HCT116 (cell line): ENCODE measurements at places on chromosomes 7 and 10. TPM values are rescaled to one million over a fixed set of nuclear protein-coding genes. Genes with fewer than 3 reads are reported as not detected.
A peak's percentile ranks its signal among the peaks of the same experiment; 100 is the strongest.

The APBB1IP gene
- total RNA-seq, result 0.27 TPM

GRCh38 chr7:36303202-36304098 is 86.2 kb upstream of the ANLN start:
- peak; percentile 83 for DNase-seq

The TACR2 gene
- not detected for total RNA-seq

The ZP3 gene
- total RNA-seq, result 23.4 TPM

The IQUB gene
- 0.79 TPM for total RNA-seq

The CCDC3 gene
- 10.5 TPM for total RNA-seq

The EXOC6 gene
- total RNA-seq, result 12.9 TPM

The MMRN2 gene
- total RNA-seq, result 8.3 TPM

DNA sequence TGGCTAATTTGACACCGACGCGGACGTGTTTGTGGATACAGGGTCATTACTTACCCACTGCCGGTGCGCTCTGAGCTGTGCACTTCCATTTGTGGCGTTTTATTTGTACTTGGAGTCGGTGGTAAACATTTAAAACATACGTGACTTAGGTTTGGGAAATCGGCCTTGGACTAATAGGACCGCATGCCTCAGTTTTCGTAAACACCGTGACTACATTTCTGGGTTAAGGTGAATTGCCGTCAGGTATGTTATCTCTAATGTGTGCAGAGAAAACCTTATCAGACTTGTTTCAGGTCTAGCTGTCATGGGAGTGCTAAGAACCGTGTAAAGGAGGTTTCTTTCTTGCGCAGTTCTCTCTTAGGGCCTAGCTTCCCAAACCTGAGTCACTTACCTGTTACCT is 51.7 kb upstream of the NCF1 start:
- DNase-seq, result no peak

DNA sequence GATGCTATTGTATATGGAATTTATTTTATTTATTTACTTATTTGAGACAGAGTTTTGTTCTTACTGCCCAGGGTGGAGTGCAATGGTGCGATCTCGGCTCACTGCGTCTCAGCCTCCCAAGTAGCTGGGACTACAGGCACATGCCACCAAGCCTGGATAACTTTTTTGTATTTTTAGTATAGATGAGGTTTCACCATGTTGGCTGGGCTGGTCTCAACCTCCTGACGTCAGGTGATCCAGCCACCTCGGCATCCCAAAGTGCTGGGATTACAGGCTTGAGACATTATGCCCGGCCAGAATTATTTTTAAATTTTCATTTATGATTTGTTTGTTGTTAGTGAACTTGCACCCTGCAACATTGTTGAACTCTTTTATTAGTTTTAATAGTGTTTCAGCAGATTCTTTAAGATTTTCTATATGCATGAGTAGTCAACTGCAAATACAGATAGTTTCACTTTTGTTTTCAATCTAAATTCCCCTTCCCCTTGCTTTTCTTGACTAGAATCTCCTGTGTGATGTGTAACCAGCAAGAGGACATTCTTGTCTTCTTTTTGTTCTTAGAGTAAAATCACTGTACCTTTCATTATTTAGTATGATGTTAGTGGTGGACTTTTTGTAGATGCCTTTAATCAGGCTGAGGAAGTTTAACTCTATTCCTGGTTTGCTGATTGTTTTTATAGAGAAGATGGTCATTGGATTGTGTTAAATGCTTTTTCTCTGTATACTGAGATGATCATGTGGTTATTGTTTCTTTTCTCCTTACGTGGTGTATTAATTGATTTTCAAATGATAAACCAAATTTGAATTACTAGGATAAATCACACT is 27.8 kb downstream of the ZNF33A start:
- no peak for DNase-seq

The SLC26A5 gene
- total RNA-seq, result 0.15 TPM

The PCLO gene
- total RNA-seq, result 2.4 TPM

DNA sequence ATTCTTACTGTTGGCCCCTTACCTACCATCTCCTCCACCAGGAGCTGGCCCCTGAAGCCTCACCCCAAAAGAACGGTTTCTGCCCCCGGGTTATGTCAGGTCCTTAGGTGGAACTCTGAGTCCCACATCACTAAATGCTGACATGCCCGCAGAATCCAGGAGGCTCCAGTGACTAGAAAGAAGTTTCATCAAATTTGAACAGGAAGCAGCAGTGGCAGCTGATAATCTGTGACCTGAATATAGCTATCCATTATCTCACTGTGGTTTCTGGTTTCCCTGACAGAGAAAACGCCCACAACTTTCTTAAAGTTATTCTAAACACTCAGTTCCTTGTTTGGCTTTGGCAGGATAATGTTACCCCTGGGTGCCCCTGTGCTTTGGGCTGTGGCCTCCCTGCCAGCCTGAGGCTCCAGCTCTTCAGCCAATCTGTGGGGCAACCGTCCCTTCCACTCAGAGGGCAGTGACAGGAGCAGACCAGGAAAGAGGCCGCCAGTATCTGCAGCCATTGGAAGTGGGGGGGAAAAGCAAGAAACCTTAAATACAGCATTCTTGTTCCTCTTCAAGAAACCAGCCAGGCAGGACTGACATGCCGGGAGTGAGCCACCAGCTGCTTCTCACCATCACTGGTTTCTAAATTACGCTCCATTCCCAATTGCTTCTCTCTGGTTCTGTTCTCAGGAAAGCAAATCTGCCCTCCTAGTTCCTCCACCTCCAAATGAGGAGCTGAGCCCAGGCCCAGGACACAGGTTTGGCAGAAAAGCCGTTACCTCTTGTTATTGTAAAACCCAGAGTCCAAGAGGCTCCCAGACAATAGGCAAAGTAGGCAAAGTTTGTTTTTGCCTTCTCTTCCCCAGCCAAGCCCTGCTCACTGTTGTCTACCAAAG is 41.2 kb upstream of the VCL start:
- no peak for DNase-seq

DNA sequence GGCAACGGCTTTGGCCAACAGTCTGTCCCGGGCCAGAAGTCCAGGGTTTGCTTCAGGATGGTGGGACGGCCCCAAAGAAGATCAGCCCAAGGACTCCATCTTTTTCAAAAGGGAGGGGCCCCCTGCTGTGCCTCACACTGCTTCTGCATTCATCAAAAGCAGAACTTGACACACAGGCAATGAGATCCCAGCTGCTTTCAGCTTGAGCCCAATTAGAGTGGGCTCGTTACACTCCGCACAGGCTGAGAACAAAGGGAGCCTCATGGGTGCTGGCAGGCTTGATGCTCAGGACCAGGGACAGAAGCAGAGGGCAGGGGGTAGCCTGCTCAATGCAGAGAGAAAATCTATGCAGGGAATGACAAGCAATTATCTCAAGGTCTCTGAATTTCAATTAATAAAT is 45.5 kb downstream of the VOPP1 start:
- no peak for DNase-seq
